ENCODE measurements at places on chromosomes 16 and 17.

GRCh38 chr16:76474048-76474447 lies 196.8 kb downstream of the CNTNAP4 start:
- no peak for DNase-seq

DNA sequence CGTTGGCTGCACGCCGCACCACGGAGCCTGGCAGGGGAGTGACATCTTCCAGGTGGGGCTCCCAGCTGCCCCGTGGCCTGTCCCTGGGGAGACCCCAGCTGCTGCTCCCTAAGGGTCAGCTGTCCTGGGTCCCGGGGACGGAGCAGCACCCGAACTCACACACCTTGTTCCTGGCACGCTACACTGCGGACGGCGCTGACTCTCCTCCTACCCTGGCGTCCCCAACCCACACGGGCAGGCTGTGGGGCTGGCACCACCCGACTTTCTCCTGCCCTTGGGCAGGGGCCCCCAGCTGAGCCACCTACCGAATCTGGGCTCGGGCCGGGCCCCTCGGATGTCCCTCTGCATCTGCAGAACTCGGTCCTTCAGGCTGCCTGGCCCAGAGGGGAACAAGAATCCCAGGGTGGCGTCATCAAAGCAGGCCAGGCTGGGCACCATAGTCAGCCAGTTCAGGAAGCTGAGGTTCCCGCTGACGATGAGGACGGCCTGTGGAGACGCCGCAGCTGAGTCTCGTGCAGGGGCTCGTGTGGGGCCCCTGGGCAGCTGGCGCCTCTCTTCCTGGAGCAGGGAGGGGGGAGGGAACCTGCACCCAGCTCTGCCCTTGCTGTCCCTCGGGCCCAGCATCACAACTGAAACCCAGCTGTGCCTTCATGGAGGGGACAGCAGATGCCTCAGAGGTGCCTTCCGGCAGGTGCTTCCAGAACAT lies 70.5 kb upstream of the GNG13 start:
- DNase-seq: no peak

- DNase-seq: peak; percentile 81
Observed at GRCh38 chr17:50198026-50198669, 3.3 kb downstream of the COL1A1 start.

GRCh38 chr16:27401768-27402568 lies at the start of gene IL21R:
TSS of gene IL21R (plus strand) at chr16:27402174. CDS start at chr16:27430072, 27,898 bp downstream.
- peak; percentile 91 for DNase-seq

GRCh38 chr16:85210423-85211169 lies 98.3 kb upstream of the CIBAR2 start:
- DNase-seq: no peak

- no peak for DNase-seq
Observed at GRCh38 chr17:48322060-48322459, 108.0 kb downstream of the SKAP1 start.

DNA sequence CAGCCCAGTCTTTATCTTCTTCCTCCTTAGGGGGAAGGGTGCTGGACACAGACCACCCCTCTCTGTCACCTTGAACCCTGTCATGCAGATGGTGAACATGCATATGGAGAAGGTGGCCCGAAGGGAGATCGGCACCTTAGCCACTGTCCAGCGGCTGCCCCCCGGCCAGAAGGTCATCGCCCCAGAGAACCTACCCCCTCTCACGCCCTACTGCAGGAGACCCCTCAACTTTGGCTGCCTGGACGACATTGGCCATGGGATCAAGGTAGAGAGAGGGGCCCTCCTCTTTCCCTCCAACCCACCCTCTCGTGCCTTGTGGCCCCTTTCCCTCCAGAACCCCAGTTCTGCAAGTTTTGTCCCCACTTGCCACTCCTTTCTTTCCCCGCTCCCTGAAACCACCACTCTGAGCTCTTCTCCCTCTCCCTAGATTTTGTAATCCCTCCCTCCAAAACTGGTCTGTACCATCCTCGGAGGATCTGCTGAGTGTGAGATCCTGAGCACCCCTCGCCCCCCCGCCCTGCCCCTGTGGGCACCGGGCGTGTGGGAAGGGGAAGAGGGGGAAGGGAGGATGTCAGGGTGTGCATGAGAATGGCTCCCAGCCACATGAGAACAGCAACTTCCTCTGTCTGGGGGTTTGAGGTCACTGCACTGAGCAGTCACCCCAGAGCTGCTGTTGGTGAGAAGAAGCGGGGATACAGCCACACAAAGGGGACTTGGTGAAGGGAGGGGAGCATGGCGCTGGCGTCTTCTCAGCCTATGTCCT lies 7.3 kb downstream of the ABI3 start:
- DNase-seq: peak; percentile 83

DNA sequence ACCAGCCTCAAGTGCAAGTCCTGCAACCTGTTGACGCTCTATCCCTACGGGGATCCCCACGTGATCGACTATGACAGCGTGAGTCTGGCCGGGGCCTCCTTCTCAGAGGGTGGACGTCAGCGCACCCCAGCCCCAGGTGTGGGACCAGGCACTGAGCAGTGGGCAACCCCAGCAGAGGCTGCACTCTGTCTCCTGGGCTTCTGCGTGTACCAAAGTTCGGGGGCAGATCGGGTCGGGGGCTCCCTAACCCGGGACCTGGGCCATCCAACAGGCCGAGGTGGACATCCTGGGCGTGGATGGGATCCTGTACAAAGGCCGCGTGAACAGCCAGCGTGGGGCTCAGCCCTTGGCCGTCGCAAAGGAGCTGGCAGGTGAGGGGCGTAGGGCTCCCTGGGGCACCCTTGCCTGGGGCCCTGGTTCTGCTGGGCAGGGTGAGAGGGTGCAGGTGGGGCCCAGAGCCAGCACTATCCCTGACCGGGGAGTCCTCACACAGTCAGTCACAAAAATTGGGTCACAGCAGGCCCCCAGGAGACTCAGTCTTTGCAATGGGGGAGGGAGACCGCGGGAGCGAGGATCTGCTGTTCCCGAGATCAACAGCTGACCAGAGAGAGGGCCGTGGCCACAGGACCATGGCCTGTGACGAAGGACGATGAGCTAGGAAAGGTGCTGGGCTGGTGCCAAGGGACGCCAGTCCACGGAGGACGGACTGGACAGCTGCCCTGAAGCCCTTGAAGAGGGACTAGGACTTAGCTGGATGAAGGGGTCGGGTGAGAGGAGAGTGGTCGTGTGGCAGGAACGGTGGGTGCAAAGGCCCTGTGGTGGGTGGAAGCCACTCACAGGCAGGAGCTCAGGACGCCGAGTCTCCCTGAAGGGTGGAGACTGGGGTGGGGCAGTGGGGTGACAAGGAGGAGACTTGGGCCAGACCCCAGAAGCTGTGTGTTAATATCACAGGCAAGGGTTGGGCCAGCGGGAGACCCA lies 20.0 kb downstream of the UBALD1 start:
- no peak for DNase-seq

DNA sequence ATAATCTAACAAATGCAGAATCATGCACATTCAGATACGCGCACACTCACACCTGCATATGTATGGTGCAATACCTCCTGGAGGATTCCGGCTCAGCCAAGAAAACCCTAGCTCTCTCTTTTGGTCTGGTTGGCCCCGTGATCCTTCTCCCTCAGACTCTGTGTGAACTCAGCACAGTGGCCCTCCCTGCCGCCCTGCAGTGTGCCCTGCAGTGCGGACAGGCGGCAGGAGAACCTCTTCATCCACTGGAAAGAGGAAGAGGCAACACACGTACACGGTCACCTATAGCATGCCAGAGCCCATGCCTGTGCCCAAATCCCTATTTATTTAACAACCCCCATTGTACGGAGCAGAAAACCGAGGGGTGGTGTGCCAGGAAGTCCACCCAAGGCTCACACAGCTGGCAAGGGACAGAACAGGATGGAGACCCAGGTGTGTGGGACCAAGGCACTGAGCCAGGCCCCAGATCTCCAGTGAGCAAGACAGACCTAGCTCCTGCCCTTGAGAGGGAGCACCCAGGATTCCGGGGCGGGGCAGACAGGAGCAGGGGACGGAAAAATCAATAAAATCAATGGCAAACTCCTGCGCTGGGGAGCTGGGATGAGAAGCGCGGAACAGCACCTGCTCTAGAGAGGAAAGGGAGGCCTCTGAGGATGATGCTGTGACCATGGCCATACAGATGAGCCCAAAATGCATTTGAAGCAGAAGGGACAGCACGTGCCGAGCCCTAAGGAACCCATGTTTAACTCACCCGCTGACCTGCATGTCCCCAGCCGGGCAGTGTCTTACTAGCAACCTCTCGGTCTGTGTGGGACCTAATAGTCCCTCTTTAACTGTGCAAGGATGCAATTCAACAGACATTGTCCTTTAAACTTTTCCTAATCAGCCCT lies 54.7 kb upstream of the CIBAR2 start:
- DNase-seq: no peak

- DNase-seq: no peak
Observed at GRCh38 chr16:84552135-84552534, 47.7 kb upstream of the MEAK7 start.

GRCh38 chr17:27246537-27246936 lies 47.4 kb upstream of the WSB1 start:
- no peak for DNase-seq

DNA sequence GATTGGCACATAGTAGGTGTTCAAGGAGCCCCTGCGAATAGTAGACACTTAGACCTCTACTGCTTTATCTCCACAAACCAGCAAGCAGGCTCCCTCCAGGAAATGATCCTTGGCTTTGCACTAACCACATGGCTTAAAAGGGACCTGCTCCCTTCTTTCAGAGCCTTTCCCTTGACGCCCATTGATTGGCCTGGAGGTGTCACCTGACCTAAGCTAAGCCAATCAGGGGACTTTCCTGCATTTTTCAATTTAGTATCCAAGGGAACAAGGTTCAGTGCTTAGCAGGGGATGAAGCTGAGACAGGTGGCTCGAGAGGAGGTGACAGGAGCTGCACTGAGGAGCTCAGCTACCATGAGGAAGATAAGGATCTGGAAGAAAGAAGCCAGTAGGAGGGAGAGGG lies 52.8 kb downstream of the CLEC19A start:
- DNase-seq: no peak

- DNase-seq: no peak
Observed at GRCh38 chr17:7651665-7652387, 1.1 kb downstream of the ATP1B2 start.

- no peak for DNase-seq
Observed at GRCh38 chr17:14775731-14776492, 475.0 kb downstream of the HS3ST3B1 start.
